Karpas-422 (cell line): ENCODE measurements at places on chromosomes 16 and 17.

- no peak for DNase-seq
These were observed 75.2 kb downstream of the COX10 start for GRCh38 chr17:14144508-14144907.

- DNase-seq = no peak
These were observed 27.7 kb upstream of the AKTIP start for GRCh38 chr16:53530741-53531140.

DNA sequence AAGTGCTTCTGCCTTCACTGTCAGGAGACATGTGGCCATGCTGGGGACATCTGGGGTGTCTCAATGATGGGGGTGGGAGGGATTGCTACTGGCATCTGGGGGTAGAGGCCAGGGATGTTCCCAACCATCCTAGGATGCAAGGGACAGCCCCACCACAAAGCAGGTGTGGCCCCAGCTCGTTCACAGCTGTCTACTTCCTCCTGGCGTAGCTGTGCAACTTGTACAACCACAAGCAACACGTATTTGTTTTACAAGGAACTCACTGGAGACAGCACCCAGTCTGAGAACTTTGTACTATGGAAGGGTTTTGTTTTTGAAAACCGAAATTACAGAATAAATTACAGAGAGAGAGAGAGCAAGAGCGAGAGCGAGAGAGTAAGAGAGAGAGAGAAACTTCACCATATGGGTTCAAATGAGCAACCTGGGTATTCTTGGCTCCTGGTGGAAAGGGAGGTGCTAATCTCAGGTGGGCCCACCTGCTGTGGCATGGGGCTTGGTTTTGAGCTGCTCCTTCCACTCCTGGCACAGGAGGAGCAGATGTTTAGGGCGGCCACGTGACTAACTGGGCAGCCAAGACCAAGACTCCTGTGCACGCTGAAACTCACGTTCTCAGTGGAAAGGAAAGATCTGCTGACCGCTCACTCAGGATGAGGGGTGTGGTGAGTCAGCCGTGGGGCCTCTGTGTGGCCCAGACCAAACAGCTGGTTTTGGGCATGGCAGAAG is 17.5 kb upstream of the TNFRSF13B start:
- DNase-seq = peak; percentile 51

DNA sequence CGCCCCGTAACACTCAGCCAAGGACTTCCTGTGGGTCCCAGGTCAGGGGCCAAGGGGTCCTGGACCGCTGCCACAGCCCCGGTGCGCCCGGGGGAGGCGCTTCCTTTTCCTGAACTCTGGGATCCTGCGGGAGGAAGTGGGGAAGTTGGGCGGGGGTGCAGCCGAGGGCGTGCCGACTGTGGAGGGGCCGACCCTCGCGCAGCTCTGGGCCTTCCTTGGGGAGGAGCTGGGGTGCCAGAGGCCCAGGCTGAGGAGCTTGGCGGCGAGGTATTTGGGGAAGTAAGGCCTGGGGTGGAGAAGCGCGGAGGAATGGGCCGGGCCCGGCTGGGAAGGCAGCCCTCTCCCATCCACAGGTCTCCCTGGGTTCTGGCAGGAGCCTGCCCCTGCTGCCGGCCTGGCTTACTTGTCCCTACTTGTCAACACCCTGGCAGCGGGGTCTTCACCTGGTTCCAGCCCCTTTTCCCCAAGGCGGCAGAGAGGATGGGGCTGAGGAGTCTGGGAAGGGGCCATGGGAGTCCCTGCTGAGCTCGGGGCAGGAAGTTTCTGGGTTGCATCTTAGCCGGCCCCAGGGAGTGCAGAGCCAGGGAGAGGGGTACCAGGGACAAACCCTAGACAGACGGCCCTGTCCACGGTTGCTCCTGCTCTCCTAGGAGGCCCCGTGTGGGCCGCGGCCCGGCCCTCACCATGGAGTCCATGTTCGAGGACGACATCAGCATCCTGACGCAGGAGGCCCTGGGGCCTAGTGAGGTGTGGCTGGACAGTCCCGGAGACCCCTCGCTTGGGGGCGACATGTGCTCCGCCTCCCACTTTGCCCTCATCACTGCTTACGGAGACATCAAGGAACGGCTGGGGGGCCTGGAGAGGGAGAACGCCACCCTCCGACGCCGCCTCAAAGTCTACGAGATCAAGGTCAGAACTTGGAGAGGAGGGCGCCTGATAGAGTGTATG is 1.7 kb downstream of the TBKBP1 start:
- DNase-seq = no peak

DNA sequence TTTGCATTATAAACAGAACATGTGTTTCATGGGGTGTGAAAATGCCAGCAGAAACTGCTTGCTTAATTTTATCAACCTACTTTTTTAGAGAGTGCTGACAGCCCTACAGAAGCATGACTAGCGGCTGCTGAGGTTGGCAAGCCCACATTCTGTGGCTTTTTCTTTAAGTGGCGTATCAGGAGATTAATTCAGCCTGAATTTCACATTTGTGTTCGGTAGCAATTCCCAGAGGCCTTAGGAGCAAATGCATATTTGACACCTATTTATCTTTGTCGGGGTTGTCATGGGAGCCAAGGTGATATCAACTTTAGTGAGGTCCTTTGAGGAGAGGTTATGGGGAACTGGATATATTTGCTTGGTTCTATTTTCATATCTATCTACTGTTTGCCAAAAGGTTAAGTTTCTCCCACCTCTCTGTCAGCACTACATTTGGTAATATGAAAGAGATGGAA is 140.9 kb downstream of the KCNJ2 start:
- DNase-seq = no peak

GRCh38 chr17:37438141-37438540 is 31.5 kb downstream of the TADA2A start:
- DNase-seq = no peak

DNA sequence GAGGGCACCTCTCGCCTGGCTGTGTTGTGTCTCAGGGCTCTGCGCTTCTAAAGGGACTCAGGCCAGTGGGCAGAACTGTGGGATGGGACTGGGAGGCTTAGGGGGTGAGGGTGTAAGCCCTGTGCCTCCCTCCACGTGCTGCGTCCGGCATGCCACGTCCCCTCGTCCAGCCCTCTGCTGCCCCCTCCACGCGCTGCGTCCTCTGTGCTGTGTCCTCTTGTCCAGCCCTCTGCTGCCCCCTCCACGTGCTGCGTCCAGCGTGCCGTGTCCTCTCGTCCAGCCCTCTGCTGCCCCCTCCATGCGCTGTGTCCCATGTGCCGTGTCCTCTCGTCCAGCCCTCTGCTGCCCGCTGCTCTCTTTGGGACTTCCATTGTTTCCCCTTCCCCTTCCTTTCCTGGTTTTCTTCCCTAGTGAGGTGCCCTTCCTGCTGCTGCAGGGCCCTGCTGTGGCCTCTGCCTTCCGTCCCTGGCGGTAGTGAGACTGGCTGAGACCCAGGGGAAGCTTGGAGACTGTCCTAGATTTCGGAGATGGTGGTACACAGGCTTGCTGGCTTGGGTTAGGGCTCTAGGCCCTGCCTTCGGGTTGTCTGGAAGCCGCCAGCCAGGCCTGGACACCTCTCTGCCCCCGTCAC is 6.4 kb upstream of the ZNF750 start:
- DNase-seq = no peak

DNA sequence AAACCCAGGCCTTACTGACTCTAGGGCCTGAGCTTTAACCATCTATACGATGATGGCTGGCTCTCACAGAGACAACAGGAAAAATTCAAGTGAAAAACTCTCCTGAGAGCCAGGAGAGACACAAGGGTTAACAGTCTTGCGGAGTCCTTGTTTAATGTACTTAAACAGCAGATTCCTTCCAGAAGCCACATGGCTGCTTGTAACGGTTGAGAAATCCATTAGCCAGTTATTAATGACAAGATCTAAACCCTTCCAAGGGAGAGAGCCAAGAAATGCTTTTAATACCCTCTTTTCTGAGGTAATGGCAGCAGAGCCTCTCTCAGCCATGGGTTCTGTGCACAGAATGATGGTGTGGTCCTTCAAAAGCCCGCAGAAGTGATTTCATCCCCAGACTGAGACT is 5.2 kb upstream of the ALDOA start:
- no peak for DNase-seq

DNA sequence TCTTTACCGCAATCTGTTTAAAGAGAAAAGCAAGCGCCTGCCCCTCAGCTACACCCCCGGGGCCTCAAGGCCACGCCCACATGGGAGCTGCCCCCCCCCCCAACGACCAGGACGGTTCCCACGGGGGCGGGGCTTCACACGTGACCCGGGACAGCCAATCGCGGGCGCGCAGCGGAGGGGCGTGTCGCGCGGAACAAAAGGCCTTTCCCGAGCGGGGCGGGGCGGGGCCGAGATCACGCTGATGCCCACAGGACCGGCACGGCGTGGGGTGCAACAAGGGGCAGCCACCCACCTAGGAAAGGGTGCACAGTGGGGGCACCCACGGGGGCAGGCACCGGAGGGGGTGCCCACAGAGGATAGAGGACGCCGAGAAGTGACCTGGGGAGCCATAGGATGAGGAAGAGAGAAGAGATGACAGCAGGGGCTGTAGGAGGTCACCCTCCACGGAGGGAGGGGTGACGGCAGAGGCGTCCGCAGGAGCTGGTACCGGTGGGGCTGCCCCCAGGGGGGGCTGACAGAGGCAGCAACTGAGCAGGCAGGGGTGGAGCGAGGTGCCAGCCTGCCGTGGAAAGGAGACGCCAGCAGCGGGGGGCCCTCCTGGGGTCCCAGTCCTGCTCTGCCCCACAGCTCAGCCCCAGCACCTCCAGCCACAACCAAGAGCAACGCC is 6.2 kb downstream of the UNKL start:
- DNase-seq = peak; percentile 98

DNA sequence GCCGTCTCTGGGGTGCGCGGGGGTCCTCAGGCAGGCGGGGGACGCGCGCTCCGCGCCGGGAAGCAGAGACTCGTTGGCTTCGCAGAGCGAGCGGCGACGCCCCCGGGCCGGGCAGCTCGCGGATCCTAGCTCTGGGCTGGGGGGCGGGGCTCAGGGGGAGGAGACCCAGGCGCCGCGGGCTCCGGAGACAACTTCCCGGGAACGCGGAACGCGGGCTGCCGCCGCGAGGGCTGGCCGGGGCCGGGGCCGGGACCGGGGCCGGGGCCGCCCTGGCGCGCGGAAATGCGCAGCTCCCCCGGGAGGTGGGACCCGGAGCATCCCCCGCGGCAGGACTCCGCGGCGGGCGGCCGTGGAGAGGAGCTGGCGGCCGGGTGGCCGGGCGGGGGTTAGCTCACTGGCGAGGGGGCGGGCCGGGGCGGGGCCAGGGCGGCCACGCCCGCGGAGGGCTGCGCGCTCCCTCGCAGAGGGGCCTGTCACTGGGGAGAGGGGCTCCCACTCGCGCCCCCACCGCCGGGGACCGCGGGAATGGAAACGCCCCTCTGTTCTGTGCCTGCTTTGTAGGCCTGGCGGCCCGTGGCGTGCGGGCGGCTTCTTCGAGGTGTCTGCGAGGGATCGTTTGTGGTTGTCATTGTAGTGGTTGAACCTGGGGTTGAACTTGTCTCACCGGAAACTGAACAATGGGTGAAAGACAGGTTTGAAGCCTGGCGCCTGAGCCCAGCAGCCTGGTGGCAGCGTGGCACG is at the start of gene GAS7:
Gene GAS7, minus strand, starts transcription at position 98 of the 741 bp plus-strand sequence.
- no peak for DNase-seq

DNA sequence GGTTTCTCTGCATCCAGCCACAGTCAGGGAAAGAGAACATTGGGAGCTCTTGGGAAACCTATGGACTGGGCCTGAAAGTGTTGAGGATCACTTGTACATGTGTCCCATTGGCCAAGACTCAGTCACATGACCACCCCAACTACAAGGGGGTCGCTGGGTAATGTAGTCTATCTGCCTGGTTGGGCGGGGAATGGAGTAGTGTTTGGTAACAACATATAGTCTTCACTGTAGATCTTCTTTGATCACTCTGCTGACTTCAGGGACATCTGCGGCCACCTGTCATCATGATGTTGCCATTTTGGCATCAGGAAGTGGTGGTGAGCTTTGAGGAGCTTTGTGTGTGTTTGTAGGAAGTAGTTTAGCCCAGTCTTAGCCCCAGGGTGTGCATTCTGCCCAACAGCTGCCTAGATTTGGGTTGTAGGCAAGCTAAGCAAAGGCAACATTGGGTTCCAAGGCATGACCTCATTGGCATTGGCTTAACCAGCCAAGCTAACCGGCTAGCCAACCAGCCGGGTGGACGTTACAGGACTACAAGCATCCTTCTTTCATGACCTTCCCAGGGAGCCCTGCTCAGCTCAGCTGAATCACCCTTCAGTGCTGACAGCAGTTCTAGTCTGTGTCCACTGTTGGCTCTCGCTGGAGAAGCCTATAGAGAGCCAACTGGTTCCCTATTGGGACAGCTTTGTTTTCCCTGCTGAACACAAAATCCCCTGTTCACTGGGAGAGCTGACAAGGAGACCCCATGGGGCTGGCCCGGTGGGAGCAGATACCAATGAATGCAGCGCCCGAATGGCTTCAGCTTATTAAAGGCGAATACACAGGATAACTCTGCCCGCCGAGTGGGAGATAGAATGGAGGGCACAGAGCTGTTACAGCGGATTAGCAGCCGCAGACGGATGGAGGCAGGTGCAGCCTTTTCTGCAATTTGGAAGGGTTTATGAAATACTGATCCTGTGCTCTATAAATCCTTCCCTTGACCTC is 178.6 kb downstream of the NTN1 start:
- DNase-seq = no peak

- peak; percentile 83 for DNase-seq
These were observed 43.5 kb downstream of the ST3GAL2 start for GRCh38 chr16:70395345-70395901.

DNA sequence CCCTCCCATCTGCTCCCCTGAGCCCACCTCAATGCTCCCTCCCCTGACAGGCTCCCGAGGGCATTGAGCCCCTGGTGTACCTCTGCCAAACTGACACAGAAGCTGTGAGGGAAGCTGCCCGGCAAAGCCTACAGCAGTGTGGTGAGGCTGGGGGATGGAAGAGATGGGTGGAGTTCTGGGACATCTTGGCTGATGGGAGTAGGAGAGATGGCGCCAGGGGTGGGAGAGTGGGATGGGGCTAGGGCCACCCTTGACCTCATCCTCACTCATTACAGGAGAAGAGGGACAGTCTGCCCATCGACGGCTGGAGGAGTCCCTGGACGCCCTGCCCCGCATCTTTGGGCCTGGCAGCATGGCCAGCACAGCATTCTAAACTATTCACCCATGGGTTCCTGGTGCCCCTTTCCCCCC is 16.2 kb upstream of the CTCF start:
- no peak for DNase-seq

- DNase-seq = no peak
These were observed 39.8 kb upstream of the MMP2 start for GRCh38 chr16:55439101-55439690.

DNA sequence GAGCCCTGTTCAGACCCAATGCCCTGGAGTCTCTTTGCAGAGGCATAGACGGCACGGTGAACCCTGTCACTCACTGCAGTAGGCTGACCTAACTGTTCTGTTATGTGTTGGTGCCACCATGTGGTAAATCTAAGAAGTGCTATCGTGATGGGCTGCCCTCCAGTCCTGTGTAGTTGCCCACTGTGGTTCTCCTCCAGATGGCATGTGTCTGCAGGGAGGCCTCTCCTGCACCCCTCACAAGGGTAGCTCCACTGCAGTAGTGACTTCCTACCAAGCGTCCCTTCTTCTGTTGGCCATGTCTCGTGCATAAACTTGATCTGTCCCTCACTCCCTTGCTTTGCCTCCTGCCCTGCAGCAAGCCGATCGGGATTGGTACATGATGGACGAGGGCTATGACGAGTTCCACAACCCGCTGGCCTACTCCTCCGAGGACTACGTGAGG is 5.8 kb downstream of the DHX38 start:
- peak; percentile 90 for DNase-seq

- no peak for DNase-seq
These were observed 40.1 kb downstream of the BCL7C start for GRCh38 chr16:30853758-30854157.

- DNase-seq = no peak
These were observed 44.1 kb upstream of the ACSF3 start for GRCh38 chr16:89049484-89050118.
